SIG-M5 (cell line): ENCODE measurements at places on chromosomes 4 and X.
A peak's percentile ranks its signal among the peaks of the same experiment; 100 is the strongest.

DNA sequence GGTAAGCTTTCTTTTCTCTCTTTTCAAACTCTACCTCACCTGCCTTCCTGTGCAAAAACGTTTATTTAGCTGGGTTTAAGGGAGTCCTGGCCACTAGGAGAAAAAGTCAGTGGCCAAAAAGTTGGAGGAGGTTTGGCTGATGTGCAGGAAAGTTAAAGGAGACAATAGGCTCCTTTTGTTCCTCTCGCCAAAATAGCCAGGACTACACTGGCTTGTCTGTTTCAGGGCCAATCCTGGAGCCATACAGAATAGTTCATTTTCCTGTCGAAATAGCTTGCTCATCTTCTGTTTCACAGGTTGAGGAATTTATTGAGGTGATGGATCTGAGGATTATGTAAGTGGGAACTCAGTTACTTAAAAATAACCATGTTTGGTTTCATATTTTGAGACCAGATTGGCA, 423 bp downstream of the HEPH start:
- no peak for DNase-seq

- no peak for DNase-seq
Observed at GRCh38 chr4:1058198-1058996, 47.0 kb downstream of the FGFRL1 start.

DNA sequence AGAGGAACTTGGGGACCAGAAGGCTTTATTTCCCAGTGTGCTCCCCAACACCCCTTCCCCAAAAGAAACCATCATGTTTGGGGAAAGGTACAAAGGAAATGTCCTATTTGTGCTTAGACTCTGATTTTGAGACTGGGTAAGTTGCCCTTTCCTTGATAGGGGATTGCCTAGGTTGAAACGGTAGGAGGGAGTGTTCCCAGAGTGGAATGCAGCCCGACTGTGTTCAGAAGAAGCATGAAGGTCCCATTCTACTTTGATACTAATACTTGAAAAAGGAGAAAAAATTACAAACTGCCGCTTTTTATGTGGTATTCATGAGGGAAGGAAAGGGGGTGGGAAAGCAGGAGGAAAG, 32.4 kb upstream of the TMEM131L start:
- peak; percentile 5 for DNase-seq

GRCh38 chrX:78746496-78746895, 1.0 kb upstream of the LPAR4 start:
- DNase-seq: no peak

GRCh38 chrX:18983666-18984380, at the start of gene PHKA2:
PHKA2 (minus strand) TSS chrX:18984114; CDS start chrX:18983932, 182 bp downstream.
- DNase-seq: no peak

DNA sequence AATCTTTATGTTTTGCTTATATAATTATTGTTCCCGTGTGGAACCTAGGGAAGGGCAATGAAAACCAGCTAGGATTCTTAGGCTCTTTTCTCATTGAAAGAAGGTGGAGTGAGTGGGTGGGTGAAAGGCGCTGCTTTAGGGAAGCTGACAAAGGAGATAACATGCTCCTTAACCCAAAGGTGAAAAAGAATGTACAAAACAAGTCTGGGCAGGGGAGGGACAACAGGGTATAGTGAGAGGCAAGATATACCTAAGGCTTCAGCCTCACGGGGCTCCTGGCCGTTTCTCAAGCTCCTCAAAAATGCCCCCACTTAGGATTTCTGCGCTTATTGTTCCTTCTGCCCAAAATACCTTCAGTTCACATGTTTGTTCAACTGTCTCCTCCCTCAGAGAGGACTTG, 1.8 kb downstream of the SH2D1A start:
- no peak for DNase-seq

DNA sequence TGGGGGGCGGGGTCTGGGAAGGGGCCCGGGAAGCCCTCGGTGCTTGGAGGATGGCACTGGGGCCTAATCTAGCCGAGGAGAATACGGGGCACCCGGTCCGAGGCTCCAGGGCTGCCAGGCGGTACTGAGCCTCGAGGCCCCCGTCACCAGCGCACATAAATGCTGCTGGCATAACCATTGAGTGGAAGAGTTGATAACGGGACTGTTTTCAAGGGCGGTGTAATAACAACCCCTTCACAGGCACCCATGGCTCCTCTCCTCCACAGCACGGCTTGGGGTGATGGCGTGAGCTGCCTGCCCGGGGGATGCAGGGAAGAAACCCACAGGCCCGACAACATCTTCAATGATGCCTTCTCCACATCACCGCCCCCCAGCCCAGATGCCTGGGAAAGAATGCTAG, 130.7 kb downstream of the FAM53A start:
- no peak for DNase-seq

DNA sequence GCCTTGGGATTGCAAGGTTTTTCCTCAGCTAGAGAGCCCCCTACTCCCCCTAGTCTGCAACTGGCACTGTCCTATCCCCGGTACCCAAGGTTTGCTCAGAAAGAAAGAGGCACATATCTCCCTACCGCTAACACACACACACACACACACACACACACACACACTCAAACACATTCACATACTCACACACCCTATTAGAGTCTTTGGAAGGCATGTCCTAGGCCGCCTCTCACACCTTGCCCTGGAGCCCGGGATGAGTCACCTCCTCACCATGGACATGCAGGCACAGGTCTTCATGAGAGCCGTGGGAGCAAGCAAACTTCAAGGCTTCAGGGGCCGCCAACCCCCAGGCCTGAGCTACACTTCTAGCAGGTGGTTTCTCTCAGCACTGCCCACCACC, 49.2 kb downstream of the PJA1 start:
- DNase-seq: no peak

DNA sequence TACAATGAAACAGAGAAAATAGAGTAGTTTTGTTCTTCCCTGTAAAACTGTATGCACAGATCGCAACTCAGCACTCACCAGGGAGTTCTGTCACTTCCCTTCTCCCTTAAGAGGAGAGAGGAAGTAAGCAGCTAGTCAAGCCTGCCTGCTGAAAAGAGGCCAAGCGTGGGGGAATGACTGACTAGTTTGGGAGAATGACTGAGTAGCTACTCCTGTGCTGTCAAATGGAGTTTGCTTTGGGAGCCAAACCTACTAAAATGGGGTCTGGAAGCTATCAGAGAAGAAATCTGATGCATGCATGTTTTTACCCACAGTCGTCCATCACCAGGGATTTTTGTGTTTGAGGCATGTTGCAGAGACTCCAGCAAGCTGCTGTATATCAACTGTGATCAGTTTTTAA, 54.6 kb upstream of the LHFPL1 start:
- no peak for DNase-seq

DNA sequence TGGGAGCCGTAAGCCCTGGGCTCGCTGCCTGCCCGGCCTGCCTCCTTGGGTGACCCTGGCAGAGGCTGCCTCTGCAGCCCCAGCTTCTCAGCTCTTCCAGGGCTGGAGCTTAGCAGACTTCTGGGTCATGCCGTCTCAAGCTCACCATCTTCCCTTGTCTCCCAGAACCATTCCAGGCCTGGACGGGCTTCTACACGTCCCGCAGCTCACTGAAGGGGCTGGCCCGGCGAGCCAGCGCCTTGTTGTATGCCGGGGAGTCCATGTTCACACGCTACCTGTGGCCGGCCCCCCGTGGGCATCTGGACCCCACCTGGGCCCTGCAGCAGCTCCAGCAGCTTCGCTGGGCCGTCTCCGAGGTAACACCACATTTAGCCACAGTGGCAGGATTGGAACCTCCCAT, 22.0 kb downstream of the MAN2B2 start:
- DNase-seq: no peak

GRCh38 chrX:45322820-45323219, 122.1 kb upstream of the DIPK2B start:
- no peak for DNase-seq

- no peak for DNase-seq
Observed at GRCh38 chr4:185755451-185755850, 56.5 kb downstream of the SORBS2 start.

GRCh38 chr4:2295500-2295899, 33.6 kb upstream of the MXD4 start:
- no peak for DNase-seq

- DNase-seq: no peak
Observed at GRCh38 chrX:13669246-13669737, 16.4 kb downstream of the TCEANC start.

DNA sequence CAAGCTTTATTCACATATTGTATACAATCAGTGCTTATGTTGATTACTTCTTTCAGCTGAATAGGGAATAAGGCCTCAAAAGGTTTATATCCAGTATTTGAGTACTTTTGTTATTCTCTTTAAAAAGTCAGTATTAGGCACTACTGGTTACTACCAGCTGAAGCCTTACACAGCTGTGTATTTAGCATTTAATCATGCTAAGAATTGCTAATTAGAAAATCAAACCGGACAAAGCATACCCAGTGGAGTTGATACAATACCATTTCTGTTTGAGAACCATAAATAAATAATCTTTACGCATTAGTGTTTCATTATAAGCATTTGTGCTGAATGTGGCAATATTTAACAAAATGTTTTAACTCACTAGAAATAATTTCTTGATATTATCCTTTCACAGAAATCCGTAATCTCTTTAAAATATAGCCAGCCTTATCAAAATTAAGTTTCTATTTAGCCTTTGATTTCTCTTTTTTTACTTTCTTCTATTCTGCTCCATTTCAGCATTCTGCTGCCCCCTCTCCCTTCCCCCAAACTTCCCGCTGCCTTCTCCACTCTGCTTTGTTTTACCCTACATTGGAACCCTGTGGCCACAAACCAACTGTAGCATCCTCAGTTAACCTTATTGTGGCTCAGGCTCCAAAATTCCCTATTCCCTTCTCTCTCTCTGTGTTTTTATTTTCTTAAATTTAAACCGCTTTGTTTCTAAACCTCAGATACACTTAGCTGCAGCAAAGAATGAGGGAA, 37.8 kb downstream of the UGT8 start:
- no peak for DNase-seq

DNA sequence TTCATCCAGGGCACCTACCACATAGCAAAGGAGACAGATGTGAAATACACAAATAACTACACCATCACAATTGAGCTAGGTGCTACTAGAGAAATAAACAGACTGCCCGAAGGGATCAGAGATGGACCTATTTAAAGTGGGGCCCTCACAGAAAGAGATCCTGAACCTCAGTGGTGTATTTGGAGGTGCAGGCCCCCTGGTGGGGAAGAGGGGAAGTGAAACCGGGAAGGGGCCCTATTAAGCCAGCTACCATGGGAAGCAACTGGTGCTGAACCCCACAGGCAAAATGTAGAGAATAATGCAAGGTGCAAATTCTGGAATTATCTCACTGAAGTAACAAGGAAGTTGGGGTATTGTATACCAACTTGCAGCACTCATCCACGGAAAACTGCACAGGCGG, 78.6 kb upstream of the FAM9A start:
- DNase-seq: no peak

GRCh38 chr4:187493661-187494060, 501.9 kb upstream of the ZFP42 start:
- no peak for DNase-seq

DNA sequence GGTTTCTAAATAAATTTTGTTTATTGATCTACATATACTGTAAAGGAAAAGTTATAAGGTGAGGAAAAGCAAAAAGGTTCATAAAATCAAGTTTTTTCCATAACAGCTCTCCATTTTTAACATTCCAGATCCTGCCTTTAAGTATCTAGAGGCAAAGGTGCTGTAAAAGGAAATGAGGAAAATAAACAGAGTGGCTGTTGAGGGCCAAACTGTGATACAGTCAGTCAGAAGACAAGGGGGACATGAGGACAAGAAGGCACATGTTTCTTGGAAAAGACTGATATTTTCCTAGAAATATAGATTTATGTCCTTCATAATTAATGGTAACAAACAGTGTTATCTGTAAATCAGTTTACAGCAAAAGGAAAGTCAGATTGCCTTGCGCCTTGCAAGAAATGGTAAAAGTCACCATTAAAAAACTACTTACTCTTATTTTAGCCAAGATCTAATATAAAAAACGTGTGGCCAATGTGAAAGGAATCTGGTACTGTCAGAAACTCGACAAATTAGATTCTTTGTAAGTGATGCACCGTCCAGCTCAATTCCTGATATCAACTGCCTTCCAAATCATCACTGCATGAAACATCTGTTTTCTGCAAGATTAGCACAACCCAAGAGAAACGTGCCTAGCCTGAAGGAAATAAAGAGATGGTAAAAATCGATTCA, 34.0 kb upstream of the VEGFD start:
- no peak for DNase-seq

GRCh38 chr4:3747581-3747904, 18.6 kb upstream of the ADRA2C start:
- no peak for DNase-seq

- DNase-seq: no peak
Observed at GRCh38 chrX:155108427-155108826, 37.1 kb downstream of the BRCC3 start.

- DNase-seq: no peak
Observed at GRCh38 chrX:133290076-133290475, 71.9 kb upstream of the TFDP3 start.

GRCh38 chrX:100606753-100607152, 22.0 kb downstream of the TNMD start:
- no peak for DNase-seq

- DNase-seq: no peak
Observed at GRCh38 chr4:168131196-168131595, 38.9 kb downstream of the ANXA10 start.

DNA sequence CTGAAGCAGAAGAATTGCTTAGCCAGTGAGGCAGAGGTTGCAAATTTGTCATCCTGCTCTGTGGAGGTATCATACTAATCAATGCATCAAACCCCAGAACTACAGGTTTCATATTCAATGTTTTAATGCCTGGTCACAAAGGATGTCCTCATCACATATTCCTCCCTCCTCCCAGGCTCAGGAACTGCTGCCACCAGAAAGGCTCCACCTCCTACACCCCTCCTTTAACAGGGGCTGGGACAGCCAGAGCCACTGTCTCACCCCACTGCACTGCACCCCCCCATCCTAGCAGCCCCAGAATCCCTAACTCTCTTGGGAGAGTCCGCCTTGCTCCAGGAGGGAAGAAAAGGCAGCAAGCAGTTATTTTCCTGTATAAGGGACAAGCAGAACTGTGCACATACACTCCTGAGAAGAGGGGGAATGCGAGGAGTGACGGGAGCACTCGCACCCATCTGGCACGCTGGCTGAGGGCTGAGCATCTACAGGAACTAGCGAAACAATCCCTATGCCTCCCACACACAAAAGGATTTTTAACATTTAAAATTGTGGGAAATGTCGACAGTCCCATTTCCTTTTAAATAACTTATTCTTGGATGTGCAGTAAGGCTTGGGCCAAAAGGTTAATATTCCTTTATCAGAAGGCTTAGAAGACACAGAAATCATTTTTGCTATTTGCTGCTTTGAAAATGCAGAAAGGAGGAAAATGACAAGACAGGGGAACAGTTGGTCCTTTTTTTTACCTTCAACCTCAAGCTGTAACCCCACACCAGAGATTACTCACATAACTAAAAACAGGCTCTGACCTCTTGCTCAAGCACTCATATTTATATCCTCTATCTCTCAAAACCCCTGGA, 27.8 kb downstream of the CD99L2 start:
- DNase-seq: no peak

GRCh38 chr4:55033296-55033695, 92.1 kb downstream of the KDR start:
- DNase-seq: no peak

- DNase-seq: no peak
Observed at GRCh38 chrX:154419189-154419588, 7.8 kb downstream of the TAFAZZIN start.

- no peak for DNase-seq
Observed at GRCh38 chr4:102404431-102404969, 59.2 kb upstream of the SLC39A8 start.
